ENCODE measurements at places on chromosomes 11 and 22.

DNA sequence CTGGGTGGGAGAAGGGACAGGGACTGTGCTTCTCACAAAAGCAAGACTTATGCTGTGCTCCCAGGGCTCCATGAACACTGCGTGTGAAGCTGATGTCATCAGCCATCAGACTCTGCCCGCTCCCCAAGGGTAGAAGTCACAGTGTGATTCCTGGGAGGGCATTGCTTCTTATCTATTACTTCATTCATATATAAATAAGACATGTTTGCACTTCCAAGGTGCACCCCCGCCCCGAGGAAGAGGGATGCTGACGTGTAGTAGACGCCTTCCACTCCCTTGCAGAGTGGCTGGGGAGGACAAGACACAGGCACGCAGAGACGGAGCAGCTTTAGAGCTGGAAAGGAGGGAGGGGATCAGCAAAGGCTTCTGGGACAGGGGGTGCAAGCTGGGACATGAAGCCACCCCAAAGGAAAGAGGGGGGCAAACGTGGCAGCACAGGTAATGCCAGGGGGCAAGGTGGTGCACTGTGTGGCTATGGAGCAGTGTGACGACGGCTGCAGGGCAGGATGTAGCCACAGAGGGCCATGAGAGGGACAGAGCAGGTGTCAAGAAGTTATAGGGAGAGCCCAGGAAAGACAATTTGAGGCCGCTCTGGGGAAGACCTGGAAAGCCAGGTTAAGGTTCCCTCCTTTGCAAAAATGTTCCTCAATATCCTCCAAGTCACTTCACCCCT, 558.5 kb downstream of the MN1 start:
- DNase-seq = no peak

- DNase-seq = no peak
Measured at GRCh38 chr11:86034710-86035109, 34.2 kb downstream of the PICALM start.

DNA sequence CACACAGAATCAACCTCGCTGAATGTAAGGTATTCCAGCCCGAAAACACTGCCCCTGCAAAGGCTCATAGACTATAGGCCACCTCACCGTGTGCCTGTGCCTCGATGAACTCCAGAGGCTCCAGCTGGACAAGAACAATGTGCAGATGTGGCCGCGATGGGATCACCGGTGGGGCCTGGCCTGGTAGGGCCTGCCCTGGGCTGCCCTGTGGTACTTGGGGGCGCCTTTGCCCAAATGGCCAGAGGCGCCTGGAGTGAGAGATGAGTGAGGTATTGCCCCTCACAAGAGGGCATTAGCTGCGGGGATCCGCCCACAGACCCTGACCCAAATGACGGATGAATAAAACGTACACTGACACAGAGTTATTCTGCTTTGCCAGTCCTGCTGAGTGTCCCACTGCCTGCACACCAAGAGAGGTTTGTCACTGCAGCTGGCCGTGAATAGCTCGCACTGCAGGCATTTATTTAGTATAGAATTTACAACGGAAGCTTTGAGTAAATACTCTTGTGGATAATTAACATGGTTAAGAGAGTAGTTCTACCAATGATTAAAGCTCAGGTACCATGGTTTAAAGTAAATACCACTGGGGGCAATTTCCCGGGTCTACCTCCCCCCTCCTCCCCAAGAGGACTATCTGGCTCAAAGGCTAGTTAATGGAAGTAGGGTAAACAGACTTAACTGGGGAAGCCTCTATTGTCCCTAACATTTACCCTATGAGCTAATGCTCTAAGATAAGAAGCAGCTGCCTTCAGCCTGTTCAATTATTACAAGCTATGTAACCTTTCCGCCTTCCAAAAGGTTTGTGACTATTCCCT, 101.1 kb upstream of the IGLL5 start:
- no peak for DNase-seq

DNA sequence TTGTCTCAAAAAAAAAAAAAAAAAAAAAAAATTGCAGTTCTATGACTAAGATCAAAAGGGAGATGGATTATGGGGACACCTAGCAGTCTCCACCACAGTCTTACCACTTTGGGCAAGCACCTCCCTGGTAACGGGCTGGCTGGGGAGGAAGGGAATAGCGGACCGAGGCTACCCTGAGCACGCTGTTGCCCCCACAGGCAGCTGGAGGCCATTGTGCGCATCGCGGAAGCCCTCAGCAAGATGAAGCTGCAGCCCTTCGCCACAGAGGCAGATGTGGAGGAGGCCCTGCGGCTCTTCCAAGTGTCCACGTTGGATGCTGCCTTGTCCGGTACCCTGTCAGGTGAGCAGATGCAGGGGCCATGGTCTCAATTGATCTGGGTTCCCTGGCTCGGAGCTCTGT, 21.2 kb downstream of the MCM5 start:
- DNase-seq = no peak

DNA sequence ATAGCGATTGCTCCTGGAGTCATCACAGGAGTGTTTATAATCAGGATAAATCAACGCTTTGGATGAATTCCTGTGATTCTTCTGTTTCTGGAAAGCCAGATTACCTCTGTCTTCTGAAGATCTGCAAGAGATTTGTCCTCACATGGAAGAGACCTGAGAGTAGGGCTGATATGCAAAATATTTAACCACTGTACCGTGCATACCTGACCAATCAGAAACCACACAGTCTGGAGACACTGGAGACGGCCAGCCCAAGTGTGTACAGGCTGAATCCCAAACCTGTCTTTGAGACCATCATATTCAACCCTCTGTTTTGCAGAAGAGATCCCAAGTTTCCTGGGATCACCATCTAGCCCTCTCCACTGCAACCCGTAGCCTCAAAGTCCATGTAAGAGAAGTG, 50.4 kb upstream of the WT1 start:
- no peak for DNase-seq

GRCh38 chr22:46574993-46575910, 37.8 kb upstream of the CELSR1 start:
- no peak for DNase-seq

DNA sequence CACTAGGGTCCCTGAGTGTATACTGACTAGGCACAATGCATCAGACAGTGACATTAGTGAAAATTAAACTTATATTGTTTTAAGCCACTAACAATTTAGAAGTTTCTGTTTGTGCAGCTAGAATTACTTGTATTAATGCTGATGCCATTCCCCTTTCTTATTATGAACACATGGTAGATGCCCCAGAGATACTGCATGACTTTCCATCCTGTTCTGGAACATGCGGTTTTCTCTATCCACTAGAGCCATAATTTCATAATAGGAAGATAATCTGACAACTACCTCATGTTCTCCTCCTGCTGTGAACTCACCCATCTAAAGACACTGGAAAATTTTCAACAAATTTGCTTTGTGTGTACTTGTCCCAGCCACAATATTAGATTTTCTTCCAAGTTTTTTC, 1256.4 kb downstream of the FAM181B start:
- DNase-seq = no peak

DNA sequence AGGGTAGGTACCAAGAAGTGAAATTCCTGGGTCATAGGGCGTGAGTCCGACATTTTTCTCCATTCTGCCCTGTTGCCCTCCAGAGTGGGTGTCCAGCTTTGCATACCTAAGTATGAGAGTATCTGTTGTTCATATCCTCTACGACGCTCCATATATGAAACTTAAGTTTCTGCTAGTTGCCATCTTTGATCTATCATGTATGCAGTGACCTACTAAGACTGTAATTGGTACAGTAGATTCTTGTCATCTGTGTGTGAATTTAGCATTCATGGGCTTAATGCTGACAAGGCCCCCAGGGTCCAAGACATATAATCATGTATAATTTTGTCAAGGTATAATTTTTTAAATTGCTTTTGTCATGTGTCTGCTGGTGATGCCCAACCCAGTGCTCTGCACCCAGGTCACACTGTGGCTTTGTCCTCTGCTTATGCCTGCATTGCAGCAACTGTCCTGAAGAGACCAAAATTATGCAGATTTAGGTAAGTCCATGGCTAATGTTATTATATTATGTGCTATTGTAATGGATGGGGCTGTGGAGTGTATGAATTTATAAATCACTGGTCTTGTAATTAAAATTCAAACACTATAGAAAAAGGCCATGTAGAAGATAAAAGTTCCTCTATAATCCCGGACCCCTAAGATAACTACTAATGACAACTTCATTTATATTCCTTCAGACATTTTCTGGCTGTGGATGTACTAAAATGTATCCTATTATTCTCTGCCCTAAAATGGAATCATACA, 12.2 kb downstream of the NEAT1 start:
- DNase-seq = no peak

DNA sequence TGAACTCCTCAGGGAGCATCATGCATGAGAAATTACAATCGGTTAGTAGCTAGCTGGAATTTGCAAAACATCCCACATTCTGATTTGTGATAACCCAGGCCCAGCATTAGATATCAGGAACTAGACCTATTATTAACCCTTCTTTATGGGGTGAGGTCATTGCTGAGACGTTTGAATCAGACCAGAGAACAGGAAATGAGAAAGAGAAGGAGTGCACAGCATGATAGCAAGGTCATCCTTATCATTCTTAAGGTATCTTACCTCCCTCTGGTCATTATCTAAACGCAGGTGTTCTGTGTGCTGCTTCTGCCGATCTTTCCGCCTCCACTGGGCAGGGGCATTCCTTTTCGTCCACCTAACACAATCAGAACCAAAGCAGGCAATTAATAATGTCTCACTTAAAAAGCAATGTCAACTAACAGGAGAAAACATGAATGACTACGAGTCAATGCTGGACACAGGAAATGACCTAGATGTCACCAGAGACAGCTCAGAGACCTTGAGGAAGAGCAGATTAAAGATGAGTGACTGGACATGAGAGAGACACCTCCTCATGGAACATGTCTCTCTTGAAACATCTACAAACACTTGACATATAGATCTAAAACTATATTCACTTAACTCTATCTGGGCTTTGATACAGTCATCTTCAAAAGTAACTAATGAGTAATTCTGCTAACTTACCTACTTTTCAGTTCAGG, 78.3 kb upstream of the SCUBE2 start:
- DNase-seq = no peak

GRCh38 chr11:65559535-65559934, 1.4 kb upstream of the LTBP3 start:
- DNase-seq = no peak

GRCh38 chr11:102914238-102915043, 39.7 kb upstream of the MMP12 start:
- DNase-seq = no peak

GRCh38 chr11:27553186-27553585, 46.6 kb upstream of the LIN7C start:
- DNase-seq = no peak

DNA sequence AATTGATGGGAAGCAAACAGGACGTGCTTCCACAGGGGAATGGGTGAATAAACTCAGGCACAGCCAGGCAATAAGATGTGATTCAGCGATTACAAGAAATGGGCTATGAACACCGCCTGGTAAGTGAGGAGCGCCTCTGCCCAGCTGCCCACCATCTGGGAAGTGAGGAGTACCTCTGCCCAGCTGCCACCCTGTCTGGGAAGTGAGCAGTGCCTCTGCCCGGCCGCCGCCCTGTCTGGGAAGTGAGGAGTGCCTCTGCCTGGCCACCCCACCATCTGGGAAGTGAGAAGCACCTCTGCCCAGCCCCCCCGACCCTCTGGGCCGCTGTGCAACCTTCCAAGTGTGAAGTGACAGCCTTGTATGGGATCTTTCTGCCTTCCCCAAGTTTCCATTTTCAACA, 73.2 kb upstream of the PRR5 start:
- no peak for DNase-seq

DNA sequence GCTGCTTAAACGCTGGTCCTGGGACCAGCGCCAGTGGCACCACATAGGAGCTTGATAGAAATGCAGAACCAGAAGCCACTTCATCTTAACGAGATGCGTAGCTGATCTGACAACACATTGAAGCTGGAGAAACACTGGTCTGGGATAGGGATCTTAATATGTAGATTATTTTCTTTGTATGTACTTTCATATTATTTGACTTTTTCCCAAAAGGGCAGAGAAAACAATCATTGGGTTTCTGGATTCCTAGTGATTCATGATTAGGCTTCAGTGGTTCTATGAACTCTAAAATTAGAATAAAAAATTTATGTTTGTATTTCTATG, 12.3 kb downstream of the MPEG1 start:
- no peak for DNase-seq

DNA sequence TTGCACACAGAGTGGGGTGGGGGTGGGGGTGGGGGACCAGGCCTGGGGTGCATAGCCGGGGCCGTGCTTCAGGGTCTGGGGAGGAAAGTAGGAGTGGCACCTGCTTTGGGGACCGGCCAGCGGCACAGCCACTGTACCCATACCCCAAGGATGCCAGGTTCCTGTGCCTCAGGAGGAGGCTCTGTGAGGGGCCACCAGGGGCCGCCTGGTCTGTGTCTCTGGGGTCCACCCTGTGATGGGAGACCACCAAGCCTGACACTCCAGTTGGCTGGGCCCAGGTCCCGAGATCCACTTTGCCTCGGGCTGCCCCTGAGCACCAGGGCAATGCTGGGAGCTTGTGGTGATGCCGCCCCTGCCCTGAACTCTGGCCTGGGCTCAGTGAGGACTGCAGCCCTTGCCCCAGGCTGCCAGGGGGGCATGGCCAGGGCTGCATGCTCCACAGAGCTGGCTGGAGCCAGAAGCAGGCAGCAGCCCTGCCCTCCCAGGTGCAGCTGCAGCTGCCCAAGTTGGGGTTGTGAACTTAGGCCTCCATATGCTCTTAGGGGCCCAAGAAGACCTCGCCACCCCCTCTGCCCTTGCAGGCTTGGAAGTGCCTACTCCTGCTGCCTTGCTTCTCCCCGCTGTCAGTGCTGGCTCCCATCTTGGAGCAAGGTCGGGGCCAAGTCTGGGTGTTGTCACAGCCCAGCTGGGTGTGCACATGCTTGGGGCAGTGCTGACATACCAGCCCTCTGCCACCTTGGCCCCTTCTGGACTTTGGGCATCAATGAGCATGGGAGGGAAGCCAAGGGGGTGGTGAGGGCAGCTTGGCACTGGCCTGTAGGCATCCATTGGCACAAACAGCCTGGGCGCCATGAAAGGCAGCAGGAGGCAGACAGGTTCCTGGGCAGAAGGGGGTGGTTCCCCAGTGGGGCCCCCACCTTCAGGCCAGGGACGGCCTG, 123.3 kb upstream of the THY1 start:
- no peak for DNase-seq

DNA sequence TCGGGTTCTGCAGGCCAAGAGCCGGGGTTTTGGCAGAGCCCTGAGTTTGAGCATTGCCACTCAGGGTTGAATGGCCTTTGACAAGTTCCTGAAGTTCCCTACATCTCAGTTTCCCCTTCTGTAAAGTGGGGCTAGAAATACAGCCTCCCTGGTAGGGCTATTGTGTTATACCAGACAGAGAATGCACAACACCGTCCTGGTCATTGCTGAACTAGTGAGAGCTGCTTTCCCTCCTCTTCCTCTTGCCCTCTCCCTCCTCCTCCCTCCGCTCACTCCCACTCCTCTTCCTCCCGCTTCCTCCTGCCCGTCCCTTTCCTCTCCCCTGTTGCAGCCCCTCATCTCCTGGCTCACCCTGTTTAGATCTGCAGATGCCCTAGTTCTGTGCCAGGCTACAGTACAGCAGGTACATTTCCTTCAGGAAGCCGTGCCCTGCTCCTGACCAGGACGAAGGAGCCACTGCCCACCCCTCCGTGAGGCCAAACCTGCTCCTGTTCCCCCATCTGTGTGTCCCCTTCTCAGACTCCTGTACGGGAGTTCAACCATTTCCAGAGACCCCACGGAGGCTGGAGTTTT, 91.5 kb upstream of the SHANK2 start:
- DNase-seq = no peak

Data from activated effector memory CD4-positive, alpha-beta T cell treated with anti-CD3 and anti-CD28 coated beads, Interleukin-2, amount 50 U/mL, for 16 hours (primary cell).